ENCODE measurements at places on chromosomes 3 and 15. TPM values are rescaled to one million over a fixed set of nuclear protein-coding genes. Genes with fewer than 3 reads are reported as not detected.

DNA sequence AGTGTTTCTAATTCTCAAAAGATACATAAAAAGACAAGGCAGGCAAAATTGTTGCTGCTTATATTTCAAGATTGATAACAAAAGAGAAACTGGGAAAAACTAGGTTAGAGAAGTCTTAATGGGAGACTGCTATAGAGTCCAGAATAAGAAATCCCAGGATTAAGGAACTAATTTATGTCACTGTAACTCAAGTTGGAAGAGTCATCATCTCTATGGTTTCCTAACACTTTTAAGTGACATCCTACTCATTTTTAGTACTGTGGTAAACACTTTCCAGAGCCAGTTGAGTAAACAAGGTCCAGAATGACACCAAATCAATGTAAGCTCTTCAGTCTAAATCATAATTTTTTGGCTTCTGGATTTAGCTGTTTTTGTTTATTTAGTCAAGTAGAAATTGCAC, 8.0 kb downstream of the CLDN16 start:
- no peak for DNase-seq

DNA sequence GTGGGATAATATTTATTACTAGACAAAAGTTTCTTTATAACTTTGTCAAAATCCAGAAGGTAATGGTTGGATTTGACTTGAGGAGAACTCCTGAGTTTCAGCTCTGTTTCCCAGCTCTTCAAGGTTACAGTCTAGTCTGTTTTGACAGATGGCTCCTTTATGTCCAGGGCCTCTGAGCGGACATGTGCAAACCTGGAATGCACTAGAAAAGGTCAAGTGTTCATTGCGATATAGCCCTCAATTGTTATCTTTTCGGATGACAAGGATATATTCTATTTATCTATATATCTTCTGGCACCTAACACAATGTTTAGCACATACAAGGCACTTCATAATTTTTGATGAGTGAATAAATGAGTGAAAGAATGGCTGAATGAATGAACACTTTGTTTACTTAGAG, 513.2 kb upstream of the GOLIM4 start:
- DNase-seq: no peak

- no peak for DNase-seq
Observed at GRCh38 chr3:155629056-155629455, 115.8 kb downstream of the PLCH1 start.

GRCh38 chr3:2247831-2248230, 149.2 kb downstream of the CNTN4 start:
- no peak for DNase-seq

GRCh38 chr15:46131876-46132275, 497.0 kb downstream of the SQOR start:
- DNase-seq: no peak

GRCh38 chr3:132033471-132033870, 1.3 kb downstream of the CPNE4 start:
- no peak for DNase-seq

AADACL2 gene
- not detected for total RNA-seq

CD86 gene
- total RNA-seq: 30.6 TPM

CHRNA7 gene
- total RNA-seq: 5.0 TPM

ESYT3 gene
- not detected for total RNA-seq

POLR2M gene
- total RNA-seq: 64.6 TPM

CTXN2 gene
- not detected for total RNA-seq

Measured in spleen (tissue), 13 donors.